ENCODE measurements at places on chromosomes 2 and 18.

- DNase-seq = no peak
Measured at GRCh38 chr2:64439194-64439593, 14.8 kb upstream of the LGALSL start.

- no peak for DNase-seq
Measured at GRCh38 chr18:12336887-12337286, 28.8 kb downstream of the TUBB6 start.

- no peak for DNase-seq
Measured at GRCh38 chr2:118988706-118989105, 46.7 kb downstream of the MARCO start.

- DNase-seq = no peak
Measured at GRCh38 chr2:173291412-173291811, 63.3 kb upstream of the CDCA7 start.

- no peak for DNase-seq
Measured at GRCh38 chr18:6355789-6356589, 58.7 kb downstream of the L3MBTL4 start.

DNA sequence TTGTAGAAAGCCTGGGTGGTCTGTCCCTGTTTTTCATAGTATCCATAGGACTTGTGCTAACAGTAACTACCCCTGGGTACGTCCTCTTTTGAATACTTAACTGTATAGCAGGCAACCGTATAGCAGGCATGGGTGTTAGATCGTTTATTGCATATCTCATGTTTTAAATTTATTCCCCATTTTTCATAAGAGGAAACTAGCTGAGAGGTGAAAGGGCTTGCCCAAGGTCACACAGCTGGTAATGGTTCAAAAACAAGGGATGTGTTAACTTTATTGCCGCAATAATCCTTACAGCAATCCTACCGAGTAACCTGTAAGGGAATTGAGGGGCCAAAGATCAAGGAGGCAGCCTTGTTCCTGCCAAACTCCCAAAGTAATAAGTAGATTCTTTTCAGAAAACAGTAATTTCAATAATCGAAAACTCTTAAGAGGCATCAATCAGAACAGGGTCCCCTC lies 990 bp upstream of the MGAT4A start:
- no peak for DNase-seq

- no peak for DNase-seq
Measured at GRCh38 chr18:51150113-51150700, 47.3 kb downstream of the MEX3C start.

- DNase-seq = no peak
Measured at GRCh38 chr18:50973367-50974126, 5.7 kb downstream of the ELAC1 start.

- no peak for DNase-seq
Measured at GRCh38 chr2:88227446-88227845, 57.3 kb downstream of the THNSL2 start.

GRCh38 chr2:45968946-45969584 lies 317.6 kb downstream of the PRKCE start:
- DNase-seq = no peak

DNA sequence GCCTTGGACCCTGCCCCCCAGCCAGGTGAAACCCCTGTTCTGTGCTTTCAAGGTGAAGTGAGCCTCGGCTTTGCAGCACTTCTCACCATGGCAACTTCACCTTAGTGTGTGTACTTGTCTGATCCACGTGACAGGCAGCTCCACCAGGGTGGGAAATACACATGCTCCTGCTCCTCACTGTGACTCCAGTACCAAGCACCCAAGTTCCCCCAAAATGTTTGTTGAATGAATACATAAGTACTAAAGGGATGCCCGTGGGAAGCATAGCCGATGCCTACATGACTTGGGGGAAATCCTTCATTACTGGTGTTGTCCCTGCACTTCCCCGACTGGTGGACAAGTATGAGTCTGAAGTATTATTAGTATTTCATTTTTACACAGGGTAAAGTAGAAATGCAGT lies 41.8 kb upstream of the GBX2 start:
- no peak for DNase-seq

GRCh38 chr2:29425866-29426265 lies 310.7 kb downstream of the CLIP4 start:
- no peak for DNase-seq

DNA sequence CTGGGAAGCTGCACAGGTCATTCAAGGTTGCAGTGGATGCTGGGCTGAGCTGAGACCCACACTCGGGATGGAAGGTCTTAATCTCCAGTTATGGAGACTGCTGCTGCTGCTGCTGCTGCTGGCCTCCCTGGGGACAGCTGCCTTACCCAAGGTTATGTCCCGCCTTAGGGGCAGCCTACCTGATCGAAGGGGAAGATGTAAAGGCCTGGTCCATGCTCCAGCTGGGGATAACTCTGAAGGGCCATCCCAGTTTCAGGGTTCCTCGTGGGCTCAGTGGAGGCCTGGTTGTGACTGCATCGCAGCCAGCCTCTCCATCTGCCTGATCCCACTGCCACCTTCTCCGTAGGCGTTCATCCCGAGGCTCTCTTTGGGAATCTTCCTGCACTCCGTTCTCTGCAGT lies 33.0 kb downstream of the RHOB start:
- no peak for DNase-seq

DNA sequence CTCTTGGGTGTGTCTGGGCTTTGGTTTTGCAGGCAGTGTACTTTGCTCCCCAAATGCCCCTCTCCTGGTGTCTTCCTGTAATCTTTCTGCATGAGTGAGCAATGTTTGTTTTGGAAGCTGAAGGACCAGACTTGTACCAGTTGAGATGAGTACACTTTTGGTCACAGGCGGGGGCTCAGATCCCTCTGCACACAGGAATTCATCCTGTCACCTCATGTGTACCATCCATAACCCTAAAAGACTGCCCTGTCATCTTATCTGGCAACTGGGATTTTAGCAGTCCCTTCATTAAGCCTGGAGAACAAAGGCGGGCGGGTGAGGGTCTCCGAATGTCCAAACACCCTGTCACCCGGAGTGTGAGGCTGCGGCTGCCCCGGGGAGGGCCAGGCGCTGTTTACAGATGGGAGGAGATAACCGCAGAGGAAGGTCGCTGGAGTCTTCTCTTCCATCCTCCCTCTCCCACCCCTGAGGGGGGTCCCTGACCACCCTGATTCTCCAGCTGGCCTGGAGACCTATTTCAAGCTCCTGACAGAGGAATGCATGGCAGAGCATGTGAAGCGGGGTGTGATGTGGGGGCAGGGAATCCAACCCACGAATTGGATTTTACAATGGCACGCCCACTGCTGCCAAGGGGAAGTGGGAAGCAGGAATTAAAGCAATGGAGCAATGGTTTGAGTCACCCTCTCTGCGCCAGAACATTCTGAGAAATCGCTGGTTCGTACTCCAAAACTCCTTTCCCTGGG lies 158.2 kb upstream of the MYCN start:
- no peak for DNase-seq

DNA sequence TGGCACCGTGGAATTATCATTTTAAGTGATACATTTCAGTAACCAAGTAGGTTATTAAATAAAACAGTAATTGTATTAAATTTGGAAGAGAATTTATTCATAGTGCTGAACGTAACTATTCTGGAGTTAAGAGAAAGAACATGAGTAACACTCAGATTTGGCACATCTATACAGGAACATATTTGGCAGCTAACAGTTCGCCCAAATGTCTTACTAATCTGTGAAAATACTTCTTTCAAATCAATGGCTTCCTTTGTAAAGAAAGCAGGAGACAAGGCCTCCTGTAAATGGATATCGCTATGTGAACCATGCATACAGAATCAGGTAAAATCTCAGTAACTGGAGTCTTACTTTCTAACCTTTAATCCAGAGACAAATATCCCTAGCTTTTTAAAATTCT lies 64.4 kb downstream of the ZNF516 start:
- DNase-seq = no peak

GRCh38 chr2:131042148-131042775 lies 51.0 kb downstream of the FAM168B start:
- DNase-seq = no peak

DNA sequence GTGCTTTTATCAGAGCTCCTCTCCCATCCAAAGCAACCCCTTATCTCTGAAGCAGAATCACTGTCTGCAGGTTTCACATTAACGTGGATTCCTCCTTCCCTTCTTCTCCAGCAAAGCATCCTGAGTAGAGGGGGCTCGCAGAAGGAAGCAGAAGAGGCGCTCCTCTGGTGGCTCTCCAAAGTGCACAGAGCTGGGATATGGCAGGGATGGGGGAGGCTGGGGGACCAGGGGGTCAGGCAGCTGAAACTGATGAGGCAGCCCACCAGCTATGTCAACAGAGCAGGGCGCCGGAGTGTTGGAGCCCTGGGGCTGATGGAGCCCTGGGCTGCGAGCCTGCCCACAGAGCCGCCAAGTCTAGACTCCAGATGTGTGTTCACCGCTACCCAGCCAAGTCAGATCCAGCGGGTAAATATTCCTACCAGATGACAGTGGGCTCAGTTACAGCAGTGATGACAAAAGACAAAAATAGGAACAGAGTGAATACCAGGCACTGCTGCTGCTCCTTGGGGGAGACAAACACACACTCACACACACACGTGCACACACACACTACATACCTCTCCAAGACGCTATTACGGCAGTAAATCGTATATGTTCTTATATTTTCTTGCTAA lies 678.3 kb upstream of the ID2 start:
- no peak for DNase-seq

DNA sequence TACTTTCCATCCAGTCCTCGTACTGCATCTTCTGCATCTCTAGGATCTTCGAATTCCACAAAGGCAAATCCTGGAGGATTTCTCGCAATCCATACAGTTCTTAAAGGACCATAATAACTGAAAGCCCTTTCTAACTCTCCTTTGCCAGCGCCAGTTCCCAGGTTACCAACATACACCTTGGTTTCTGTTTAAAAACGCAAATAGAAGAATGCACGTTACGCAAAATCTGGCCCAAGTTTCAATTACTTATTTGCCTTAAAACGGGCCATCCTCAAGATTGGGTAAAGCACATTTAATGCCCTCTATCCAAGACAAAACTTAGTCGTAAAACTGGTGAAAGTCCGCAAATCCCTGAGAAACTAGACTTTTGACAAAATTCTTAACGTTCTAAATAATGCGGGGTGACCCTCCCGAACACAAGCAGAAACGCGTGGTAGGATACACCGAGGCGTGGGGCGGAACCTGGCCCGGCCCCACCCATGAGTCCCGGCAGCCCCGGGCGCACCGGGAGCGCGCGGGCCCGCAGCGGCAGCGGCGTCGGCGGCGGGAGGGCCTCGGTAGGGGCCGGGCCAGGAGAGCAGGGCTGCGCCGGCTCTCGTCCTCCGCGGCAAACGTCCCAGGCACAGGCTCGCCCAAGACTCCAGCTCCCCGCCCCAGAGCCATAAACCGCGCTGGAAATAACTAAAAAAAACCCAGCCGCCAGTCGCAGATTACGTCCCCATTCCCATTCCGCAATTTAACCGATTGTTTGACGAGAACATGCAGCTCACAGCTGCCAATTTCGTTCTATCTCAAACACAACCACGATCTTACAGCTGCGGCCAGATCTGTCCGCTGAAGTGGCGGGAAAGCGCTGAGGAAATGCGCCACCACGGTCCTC lies 910 bp downstream of the SRSF7 start:
- DNase-seq = peak; percentile 66

DNA sequence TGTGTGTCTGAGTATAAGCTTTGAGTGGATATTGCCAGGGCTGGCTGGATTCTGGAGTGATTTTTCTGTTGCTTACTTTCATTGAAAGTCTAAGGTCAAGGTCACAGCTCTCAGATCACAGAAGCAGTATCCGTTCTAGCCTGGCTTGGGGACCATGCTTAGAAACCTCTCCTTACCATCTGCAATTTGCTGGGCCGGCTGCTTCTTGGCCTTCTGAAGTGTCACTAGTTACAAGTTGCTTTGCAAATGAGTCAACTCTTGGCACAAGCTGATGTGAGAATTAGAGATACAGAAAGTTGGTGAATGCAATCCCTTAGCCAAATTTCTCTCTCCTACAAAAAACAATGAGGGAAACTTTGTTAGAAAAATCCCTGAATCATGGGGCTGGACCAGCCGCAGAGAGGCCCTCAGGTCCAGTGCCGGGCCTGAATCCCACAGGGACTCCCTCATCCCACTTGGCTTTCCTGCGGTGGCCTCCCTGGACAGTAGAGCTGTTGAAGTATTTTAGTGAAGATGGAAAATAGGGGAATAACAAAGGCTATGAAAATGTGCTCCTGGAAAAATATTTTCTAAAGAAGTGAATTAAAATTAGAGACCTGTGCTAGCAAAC lies 92.7 kb upstream of the CNGA3 start:
- no peak for DNase-seq

- no peak for DNase-seq
Measured at GRCh38 chr18:79135924-79136323, 66.7 kb downstream of the ATP9B start.

- no peak for DNase-seq
Measured at GRCh38 chr2:148132412-148132811, 111.5 kb downstream of the MBD5 start.

DNA sequence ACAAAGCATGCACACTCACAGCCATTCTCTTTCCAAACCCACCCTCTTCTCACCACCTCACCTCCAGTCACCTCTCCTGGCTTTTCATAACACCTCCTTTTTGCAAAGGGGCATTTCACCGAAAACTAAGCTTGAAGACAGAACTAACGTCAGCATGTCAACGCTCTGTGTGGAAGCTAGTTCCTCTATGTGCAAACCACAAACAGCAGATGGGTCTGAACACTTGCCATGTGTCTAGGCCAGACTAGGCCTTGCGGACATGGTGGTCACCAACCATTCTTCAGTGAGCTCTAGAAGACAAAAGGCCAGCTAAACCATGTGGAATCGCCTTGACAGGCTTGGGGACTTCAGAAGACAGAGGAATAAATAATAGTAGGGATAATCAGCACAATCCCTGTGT lies 148.5 kb downstream of the TXNL1 start:
- no peak for DNase-seq

DNA sequence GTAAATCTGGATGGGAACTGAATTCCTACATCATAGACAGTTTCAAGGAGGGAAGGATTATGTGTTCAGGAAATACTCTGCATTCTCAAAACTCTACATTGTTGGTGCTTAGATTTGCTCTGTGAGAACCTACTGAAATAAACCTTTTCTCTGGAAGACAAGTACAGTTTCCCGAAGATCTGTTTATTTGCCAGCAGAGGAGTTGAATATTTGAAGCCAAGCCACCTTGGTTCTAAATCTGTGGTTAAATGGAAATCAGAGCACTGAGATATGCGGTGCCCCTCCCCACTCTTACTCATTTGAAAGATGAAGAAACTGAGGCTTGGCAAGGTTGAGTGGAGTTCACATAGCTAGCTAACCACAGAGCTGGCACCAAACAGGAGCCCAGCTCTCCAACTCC lies 146.3 kb upstream of the CTAGE1 start:
- DNase-seq = no peak

DNA sequence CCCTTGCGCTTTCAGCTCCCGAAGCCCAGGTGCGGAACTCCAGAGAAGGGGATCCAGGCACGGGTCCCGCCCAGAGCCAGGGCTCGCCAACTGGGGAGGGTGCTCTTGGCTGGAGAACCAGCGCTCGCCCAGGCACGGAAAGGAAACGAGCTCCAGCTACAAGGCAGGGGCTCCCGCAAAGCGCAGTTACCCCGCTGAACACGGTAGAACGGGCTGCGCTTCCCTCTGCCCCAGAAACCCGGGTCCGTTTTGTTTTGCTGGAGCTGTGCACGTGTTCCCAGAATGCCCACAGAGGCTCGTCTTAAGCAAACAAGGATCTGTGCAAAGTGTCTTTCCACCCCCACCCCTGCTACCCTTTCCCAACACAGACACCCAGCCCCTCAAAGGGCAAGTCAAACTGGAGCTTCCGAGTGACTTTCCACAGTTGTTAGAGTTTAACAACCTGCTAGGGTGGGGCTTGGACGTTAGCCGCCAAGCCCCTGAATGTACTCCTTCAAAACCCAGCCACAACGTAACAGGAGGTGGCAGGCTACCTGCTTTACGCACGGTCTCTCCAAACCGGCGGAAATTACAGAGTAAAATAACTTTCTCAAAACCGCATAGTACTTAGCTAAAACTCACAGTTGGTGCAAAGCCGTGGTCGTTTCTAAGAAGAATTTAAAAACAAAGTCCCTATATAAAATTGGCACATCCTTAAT lies 775 bp downstream of the RNF125 start:
- DNase-seq = peak; percentile 60
